Naive B cell (primary cell): ENCODE measurements at places on chromosomes 13 and 19. TPM values are rescaled to one million over a fixed set of nuclear protein-coding genes. Genes with fewer than 3 reads are reported as not detected.

WDR88 gene
- polyA plus RNA-seq = 0.43 TPM

DNA sequence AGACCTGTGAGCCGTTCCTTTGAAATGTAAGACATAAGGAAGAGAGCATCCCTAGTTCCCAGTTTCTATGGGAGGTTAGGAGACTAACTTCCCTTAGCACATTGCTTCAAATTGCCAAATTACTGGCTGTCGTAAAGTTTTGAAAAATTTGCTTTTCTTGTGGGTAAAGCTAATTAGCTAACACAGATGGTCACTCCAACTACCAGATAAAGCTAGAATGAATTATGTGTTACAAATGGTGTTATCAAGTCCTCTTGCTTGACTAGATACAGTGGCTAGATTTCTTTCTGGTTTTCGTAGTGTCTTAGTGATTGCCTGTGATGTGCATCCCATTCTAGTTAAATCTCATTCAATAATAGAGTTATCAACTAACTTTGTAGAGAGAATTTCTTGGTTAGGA, 416.6 kb upstream of the ATXN8OS start:
- no peak overlapping the region for H3K4me3 ChIP-seq
- no peak overlapping the region for H3K27ac ChIP-seq
- no peaks in the 10 kb centered on the region for H3K27me3 ChIP-seq
- no peaks in the 10 kb centered on the region for H3K36me3 ChIP-seq
- no peak for DNase-seq

DNA sequence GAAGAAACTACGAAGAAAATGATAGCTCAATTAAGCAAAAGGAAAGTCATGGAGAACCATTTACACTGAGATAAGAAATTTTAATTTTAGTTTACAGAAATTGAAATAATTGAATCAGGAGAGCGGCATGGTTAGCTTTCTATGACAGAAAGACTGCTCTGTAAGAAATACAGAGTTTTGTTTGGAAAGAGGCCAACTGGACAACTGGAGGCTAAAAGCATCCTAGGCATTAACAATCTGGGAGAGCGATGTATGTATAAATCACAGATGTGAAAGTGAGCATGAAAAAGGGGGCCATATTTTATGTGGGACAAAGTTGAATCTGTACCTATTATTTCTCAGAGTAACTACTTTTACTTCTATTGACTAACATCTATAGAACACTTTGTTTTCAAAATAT, 1608.8 kb upstream of the PCDH20 start:
- no peak overlapping the region for H3K27ac ChIP-seq
- no peak for DNase-seq
- H3K36me3 ChIP-seq = no peaks in the 10 kb centered on the region
- H3K27me3 ChIP-seq = no peaks in the 10 kb centered on the region
- no peaks in the 10 kb centered on the region for H3K4me1 ChIP-seq

DNA sequence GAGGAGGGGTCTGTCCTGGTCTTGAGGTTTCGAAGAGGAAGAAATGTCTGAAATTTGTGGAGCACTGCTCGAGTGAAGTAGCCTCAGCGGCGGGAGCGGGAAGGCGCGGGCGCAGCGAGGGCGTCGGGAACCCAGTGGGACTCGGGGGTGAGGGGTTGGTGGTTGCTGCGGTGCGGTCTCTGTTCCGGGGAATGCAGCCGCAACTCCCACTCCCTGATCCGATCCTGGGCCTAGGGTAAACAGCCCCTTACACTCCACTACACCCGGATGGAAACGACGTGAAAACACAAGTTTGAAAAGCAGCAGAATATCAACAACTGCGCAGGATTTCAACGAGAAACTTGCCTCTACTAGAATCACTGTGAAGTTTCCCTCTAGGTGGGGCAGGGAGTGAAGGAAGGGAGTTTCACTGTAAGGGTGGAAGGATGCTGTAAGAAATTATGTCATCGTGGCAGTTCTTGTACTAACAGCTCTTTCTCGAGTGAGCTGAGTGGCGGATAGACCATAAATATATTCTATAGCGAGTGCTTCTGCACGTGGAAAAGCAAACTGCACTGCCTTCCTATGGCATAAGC, 2.0 kb upstream of the KLF12 start:
- H3K4me1 ChIP-seq = peaks cover 17% of the 10 kb centered on the region

DNA sequence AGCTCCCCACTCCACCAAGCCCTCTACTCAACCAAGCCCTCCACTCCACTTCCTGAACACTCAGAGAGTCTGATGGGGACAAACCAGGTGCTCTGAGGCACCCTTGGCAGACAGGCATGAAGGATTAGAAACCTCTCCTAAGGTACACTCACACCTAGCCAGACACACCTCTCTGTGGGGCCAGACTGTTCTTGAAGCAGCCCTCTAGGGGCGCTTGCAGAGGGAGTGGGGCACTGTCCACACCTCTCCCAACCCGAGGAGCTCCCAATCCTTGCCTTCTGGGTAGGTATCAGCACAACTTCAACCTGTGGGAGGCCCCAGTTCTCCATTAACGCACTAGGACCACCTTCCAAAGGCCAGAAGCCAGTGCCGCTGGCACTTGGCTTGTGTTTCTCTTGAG, 108.7 kb upstream of the VSTM2B start:
- H3K27me3 ChIP-seq = no peaks in the 10 kb centered on the region
- DNase-seq = no peak
- no peaks in the 10 kb centered on the region for H3K36me3 ChIP-seq
- H3K27ac ChIP-seq = no peak overlapping the region

IGFL3 gene
- not detected for polyA plus RNA-seq

- DNase-seq = no peak
- peaks cover 47% of the 10 kb centered on the region for H3K4me1 ChIP-seq
Observed at GRCh38 chr19:14412324-14412995, 6.7 kb downstream of the DDX39A start.

- no peak overlapping the region for H3K27ac ChIP-seq
- no peak overlapping the region for H3K4me3 ChIP-seq
Observed at GRCh38 chr19:4053423-4054324, 13.0 kb downstream of the ZBTB7A start.

- no peak overlapping the region for H3K27ac ChIP-seq
- DNase-seq = no peak
- H3K4me1 ChIP-seq = no peaks in the 10 kb centered on the region
- H3K36me3 ChIP-seq = no peaks in the 10 kb centered on the region
- no peaks in the 10 kb centered on the region for H3K27me3 ChIP-seq
Observed at GRCh38 chr19:42018503-42019193, 24.6 kb upstream of the ATP1A3 start.

CCDC9 gene
- 13.2 TPM for polyA plus RNA-seq

GRCh38 chr19:2796659-2797266, 11.5 kb downstream of the THOP1 start:
- no peaks in the 10 kb centered on the region for H3K4me1 ChIP-seq
- peaks cover 10% of the 10 kb centered on the region for H3K36me3 ChIP-seq
- H3K4me3 ChIP-seq = no peak overlapping the region
- H3K27me3 ChIP-seq = no peaks in the 10 kb centered on the region
- DNase-seq = no peak

DNA sequence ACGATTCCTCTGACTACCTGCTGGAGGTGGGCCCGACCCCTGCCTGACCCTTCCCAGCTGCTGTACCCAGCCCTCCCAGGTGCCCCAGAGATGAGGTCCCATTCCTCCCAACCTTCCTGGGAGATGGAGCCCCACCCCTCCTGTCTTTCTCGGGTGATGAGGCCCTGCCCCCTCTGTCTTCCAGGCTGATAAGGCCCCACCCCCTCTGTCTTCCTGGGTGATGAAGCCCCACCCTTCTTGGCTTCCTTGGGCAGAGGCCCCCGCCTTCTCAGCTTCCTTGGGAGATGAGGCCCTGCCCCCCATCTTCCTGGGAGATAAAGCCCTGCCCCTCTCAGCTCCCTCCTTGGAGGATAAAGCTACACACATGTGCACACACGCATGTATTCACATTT, 47.9 kb downstream of the CERS4 start:
- no peak overlapping the region for H3K27ac ChIP-seq
- H3K36me3 ChIP-seq = no peaks in the 10 kb centered on the region
- no peaks in the 10 kb centered on the region for H3K27me3 ChIP-seq

DNA sequence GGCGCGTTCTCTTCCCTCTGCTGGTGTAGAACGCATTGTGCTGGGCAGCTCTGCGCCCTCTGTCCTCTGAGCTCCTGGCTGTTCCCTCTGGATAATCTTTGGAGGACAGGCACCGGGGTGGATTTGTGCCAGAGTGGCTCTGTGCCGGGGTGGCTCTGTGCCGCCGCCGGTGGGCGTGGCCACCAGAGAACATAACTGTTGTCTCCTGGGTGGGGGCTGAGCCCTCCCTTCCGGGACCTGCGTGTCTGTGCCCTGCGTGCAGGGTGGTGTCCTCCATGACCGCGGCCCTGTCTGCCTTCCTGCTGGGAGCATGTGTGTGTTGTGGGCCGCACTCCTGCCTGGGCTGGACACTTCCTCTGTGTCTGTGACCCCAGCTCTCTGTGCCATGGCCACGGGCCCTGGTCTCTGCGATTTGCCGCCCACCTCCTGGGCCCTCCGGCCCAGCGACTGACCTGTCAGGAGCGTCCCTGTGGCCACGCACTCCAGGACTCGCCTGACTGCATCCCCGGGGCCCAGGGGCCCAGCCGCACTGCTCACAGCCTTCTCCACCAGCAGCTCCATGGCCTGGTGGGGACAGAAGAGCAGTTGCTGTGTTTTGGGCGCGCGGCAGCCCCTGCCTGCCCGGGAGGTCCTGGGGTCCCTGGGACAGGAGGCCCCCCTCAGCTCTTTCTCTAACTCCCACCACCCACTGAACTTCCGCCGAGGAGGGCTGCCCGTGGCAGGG, 22.4 kb upstream of the MATK start:
- no peaks in the 10 kb centered on the region for H3K27me3 ChIP-seq
- H3K4me1 ChIP-seq = peaks cover 41% of the 10 kb centered on the region
- DNase-seq = no peak
- no peaks in the 10 kb centered on the region for H3K36me3 ChIP-seq
- H3K27ac ChIP-seq = peak overlapping the region; percentile 66

KIR2DL1 gene
- not detected for polyA plus RNA-seq

DNA sequence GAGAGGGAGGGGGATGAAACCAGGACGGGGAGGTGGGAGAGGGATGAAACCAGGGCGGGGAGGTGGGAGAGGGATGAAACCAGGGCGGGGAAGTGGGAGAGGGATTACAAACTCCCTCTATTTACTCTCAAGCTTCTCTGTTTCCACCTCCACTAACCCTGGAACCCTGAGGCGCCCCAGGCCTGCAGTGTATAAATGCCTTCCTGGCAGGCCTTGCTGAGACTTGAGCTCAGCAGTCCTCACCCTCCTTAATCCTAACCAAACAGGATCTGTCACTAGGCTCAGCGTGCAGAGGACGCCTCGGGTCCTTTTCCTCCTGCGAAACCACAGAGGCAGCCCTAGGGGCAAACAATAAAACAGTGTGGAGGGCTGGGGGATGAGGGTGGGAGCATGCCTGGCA, 32.1 kb upstream of the OR1M1 start:
- peaks cover 5% of the 10 kb centered on the region for H3K27me3 ChIP-seq
- peaks cover 7% of the 10 kb centered on the region for H3K36me3 ChIP-seq
- no peaks in the 10 kb centered on the region for H3K4me1 ChIP-seq

DNA sequence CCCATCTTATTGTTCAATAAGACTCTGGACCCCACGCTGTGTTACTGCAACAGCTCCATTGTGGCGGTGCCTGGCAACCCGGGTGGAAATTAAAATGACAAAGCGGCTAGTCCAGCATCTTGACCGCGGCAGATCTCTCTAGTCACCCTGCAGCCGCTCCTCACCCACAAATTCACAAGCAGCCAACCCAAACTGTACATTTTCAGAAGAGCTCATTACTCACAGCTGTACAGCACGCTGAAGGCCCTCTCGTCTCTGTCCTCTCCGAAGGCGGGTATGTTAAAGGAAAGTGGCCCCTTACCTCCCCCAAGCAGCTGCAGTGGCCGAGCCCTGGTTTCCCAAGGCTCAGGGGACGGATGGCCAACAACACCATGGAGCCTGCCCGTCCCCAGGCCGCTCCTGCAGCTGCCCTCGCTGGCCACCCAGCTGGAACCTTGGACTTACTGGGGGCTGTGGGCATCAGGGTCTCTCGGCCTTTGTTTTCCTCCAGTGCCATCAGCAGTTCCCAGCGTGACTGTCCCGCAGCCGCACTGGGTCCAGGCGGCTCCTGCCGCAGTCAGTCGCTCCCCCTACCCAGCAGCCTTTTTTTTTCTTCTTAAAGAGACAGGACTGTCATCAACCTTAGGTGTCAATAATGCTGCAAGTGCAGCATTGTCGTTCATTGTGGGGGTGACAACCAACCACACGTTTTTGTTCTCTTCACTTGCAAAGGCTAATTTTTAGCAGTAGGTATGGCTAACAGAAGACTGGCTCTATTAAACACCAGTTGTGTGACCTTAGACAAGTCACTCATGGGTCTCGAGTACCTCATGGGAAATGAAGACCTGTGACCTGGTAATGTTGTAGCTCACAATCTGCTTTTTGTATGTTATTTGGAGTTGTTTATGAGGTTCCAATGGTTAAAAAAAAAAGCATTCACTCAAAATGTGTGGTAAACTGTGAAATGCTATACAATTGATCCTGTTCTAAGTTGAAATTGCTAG, at the start of gene SACS:
SACS (minus strand) TSS at position 532 of the 983 bp plus-strand sequence. CDS start 22,463 bp downstream, outside the sequence.
- DNase-seq = no peak
- no peaks in the 10 kb centered on the region for H3K36me3 ChIP-seq
- no peak within 1 kb of the TSS for H3K27ac ChIP-seq

DNA sequence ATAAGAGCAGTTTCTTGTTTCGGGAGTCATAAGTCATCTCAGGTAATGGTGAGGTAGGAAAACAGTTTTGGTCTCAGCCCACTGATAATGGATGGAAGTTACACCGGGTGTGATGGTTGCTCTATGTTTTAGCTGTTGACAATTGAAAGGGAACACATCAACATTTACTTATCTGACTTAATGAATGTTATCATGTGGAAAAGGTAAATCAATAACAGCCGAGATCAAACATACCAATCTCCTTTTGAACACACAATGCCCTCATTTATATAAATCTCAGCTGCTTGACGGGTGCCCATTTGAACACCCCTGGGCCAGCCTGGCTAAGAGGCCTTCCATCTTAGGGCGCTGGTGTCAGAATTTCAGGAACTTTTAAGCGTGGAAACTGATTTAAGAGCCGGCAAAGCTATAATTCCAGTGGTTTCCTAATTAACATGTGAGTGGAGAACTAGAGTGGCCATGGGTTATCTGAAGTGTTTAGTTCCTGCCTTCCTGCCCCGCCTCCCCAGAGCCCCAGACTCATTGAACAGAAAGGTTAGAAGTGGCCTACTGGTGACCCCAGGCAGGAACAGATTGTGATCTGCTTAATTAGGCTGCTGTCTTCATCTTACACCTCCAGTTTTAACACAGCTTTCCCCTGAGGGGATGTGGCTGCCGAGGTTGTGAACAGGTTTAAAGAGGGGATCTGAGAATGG, 572.7 kb downstream of the FGF9 start:
- no peaks in the 10 kb centered on the region for H3K36me3 ChIP-seq
- H3K4me1 ChIP-seq = no peaks in the 10 kb centered on the region
- peaks cover 15% of the 10 kb centered on the region for H3K27me3 ChIP-seq
- DNase-seq = no peak
- H3K27ac ChIP-seq = no peak overlapping the region
- no peak overlapping the region for H3K4me3 ChIP-seq

- H3K4me1 ChIP-seq = peaks cover 60% of the 10 kb centered on the region
- no peaks in the 10 kb centered on the region for H3K27me3 ChIP-seq
- H3K36me3 ChIP-seq = no peaks in the 10 kb centered on the region
- DNase-seq = peak; percentile 52
Observed at GRCh38 chr19:16283210-16284061, 41.2 kb upstream of the KLF2 start.
